Karpas-422 (cell line): ENCODE measurements at places on chromosomes 16 and 17. TPM values are rescaled to one million over a fixed set of nuclear protein-coding genes. Genes with fewer than 3 reads are reported as not detected.

GRCh38 chr16:20851601-20852000, 45.3 kb downstream of the REXO5 start:
- H3K27ac ChIP-seq, result no peak overlapping the region
- H3K4me3 ChIP-seq, result no peak overlapping the region
- no peaks in the 10 kb centered on the region for H3K27me3 ChIP-seq
- no peaks in the 10 kb centered on the region for H3K4me1 ChIP-seq
- H3K36me3 ChIP-seq, result peaks cover 5% of the 10 kb centered on the region; the same call in 1 of the 2 replicates

- H3K4me1 ChIP-seq, result peaks cover 32% of the 10 kb centered on the region
- H3K27ac ChIP-seq, result no peak overlapping the region
- no peak overlapping the region for H3K4me3 ChIP-seq
- no peak for DNase-seq
These were observed 7.0 kb downstream of the PSME3IP1 start for GRCh38 chr16:57178793-57179212.

GRCh38 chr17:13024016-13024415, 6.2 kb upstream of the ELAC2 start:
- H3K27ac ChIP-seq, result no peak overlapping the region
- no peaks in the 10 kb centered on the region for H3K27me3 ChIP-seq
- no peak for DNase-seq
- no peak overlapping the region for H3K4me3 ChIP-seq
- H3K4me1 ChIP-seq, result no peaks in the 10 kb centered on the region

DNA sequence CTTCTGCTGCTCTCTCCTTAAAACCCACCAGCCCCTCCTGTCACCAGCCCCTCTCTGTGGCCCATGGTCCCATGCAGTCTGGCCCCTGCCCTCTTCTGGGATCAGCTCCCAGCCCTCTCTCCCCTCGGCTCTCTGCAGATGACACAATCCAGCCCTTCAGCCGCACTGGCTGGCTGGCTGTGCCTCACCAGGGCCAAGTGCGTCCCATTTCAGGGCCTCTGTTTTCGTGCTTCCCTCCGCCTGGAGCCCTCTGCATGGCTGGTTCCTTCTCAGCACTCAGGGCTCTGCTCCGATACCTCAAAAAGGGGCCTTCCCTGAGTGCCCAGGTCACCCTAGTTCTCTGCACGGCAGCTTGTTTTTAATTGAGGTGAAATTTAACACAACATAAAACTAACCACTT, 124.3 kb downstream of the SOCS1 start:
- no peaks in the 10 kb centered on the region; the same call in 1 of the 2 replicates for H3K4me1 ChIP-seq
- H3K27me3 ChIP-seq, result no peaks in the 10 kb centered on the region
- no peak overlapping the region for H3K4me3 ChIP-seq
- no peak overlapping the region for H3K27ac ChIP-seq

GRCh38 chr16:56910654-56911539, 21.0 kb upstream of the HERPUD1 start:
- no peaks in the 10 kb centered on the region for H3K36me3 ChIP-seq
- H3K4me1 ChIP-seq, result peaks cover 23% of the 10 kb centered on the region
- no peak overlapping the region for H3K4me3 ChIP-seq
- no peak for DNase-seq
- H3K27me3 ChIP-seq, result no peaks in the 10 kb centered on the region
- H3K27ac ChIP-seq, result no peak overlapping the region

GRCh38 chr16:52071101-52071500, 475.8 kb downstream of the TOX3 start:
- H3K27ac ChIP-seq, result no peak overlapping the region
- H3K4me3 ChIP-seq, result no peak overlapping the region
- no peak for DNase-seq

DNA sequence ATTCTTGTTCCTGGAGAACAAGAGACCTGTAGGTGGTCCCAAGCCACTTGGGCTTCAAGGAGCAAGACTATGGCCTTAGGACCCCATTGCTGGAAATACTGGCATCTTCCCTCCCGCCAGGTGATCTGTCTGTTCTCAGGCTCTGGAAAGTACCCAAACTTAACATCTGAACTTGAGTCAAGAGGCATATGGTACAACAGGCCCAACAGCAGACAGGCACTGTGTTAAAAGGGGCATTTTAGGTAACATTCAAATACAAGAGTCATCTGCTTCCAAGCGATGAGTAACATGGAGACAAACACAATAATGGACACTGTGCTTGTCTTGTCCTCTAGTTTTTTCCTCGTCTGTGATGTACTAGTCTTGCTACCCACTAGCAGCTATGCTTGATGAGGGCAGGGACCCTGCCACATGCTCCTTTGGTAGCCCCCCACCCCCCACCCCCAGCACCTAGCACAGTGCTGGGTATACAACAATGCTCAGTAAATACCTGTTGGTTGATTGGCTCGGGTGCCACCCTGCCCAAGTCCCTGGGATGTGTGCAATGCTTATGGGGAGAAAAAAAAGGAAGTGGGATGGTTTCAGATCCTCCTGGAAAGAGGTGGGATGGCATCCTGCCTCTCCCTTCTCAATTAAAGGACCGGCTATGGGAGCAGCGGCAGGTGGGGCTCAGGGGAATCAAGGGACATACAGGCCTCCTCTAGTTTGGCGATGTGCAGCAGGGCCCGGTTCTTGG, 19.4 kb downstream of the CSF3 start:
- peaks cover 6% of the 10 kb centered on the region; the same call in 1 of the 2 replicates for H3K36me3 ChIP-seq
- peaks cover 5% of the 10 kb centered on the region for H3K4me1 ChIP-seq

GRCh38 chr17:39599665-39600231, 8.0 kb downstream of the NEUROD2 start:
- H3K27me3 ChIP-seq, result no peaks in the 10 kb centered on the region
- DNase-seq, result no peak
- peaks cover 22% of the 10 kb centered on the region for H3K4me1 ChIP-seq
- no peak overlapping the region for H3K27ac ChIP-seq

Gene KRT9
- total RNA-seq, result not detected in 2 replicates

DNA sequence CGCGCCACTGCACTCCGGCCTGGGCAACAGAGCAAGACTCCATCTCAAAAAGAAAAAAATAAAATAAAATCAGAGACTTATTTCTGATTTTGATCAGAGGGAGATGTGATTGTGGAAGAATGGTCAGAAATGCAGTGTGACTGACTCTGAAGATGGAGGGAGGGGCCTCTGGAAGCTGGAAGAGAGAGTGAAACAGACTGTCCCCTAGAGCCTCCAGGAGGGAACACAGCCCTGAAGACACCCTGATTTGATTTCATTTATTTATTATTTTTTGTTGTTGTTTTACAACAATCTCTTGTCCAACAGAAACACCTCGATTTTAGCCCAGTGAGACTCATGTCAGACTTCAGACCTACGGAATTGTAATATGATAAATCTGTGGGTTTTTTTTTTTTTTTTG, 26.1 kb downstream of the BCL7C start:
- peak; percentile 60 for DNase-seq
- no peak overlapping the region for H3K27ac ChIP-seq
- no peak overlapping the region for H3K4me3 ChIP-seq
- peaks cover 7% of the 10 kb centered on the region for H3K4me1 ChIP-seq
- H3K27me3 ChIP-seq, result no peaks in the 10 kb centered on the region

Gene SCGB1C2
- not detected in 2 replicates for total RNA-seq

DNA sequence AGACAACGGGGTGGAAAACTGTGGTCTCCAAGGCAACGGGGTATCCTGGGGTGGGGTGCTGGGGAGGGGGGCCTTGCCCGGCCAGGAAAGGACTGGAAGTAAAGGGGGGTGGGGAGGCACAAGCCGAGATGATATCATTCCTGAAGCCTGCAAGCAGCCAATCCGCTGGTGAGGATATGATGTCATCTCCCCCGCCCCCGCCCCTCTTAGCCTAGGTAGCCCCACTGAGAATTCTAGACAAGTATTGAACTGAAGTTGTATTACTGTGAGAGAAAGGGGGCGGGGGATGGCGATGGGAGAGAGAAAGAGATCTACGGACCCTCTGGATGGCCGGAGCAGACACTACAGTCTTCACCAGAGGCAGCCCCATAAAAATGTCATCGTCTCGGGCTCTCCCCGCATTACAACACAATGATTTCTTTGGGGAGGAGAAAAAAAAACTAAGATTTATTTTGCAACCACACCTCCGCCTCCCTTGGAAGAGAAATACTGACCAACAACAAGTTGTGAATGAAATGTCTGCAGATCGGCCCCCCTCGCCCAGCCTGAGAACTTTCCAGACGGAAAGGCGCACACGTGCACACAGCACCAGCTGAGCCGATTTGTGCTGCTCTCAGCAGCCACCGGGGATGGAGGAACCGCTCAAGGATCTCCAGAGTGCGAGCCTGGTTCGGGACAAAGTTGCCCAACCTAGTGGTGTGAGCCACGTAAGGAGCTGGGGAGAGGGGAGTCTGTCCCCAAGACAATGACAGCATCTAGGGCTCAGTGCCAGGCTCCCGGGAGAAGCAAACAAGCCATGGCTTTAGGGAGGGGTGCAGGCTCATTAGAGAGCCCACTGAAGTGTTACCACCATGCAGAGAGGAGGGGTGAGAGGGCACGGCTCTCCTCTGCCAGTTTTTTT, 222.1 kb downstream of the SOX9 start:
- H3K36me3 ChIP-seq, result no peaks in the 10 kb centered on the region
- DNase-seq, result no peak
- no peak overlapping the region for H3K4me3 ChIP-seq
- H3K4me1 ChIP-seq, result peaks cover 27% of the 10 kb centered on the region
- no peaks in the 10 kb centered on the region; the same call in 1 of the 2 replicates for H3K27me3 ChIP-seq

Gene SLFN12L
- not detected in 2 replicates for total RNA-seq

DNA sequence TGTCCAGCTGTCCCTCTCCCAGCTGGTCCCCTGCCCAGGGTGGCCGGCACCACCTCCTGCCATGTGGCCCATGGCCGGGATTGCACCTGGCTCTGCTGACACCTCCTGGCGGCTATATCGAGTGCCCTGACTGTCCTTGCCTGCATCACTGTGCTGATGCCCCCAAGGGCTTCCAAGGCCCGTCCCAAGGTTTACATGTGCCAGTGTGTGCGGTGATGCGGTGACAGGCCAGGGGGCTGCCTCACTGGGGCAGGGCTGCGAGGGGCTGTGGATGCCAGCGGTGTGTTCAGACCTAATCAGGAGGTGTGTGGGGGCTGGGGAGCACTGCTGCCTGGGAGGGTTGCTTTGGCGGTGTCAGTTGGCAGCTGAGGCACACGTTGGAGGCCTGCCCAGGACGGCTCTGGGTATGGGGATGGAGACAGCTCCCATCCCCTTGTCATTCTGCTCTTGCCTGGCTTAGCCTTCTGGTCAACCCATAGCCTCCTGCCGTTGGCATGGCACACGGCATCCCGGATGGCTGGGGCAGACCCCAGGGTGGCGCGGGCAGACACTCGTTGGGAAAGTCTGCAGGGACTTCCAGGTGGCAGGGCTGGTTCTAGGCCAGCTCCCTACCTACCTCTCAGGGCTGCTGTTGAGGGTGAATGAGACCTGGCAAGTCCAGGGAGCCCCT, 5.5 kb downstream of the MAP2K3 start:
- no peak overlapping the region for H3K4me3 ChIP-seq
- peak overlapping the region; percentile 95; the same call in 1 of the 2 replicates for H3K27ac ChIP-seq
- H3K27me3 ChIP-seq, result no peaks in the 10 kb centered on the region

GRCh38 chr17:69651921-69652320, 237.4 kb downstream of the MAP2K6 start:
- no peak overlapping the region for H3K4me3 ChIP-seq
- no peak for DNase-seq
- no peak overlapping the region for H3K27ac ChIP-seq
- no peaks in the 10 kb centered on the region for H3K27me3 ChIP-seq
- peaks cover 3% of the 10 kb centered on the region; the same call in 1 of the 2 replicates for H3K36me3 ChIP-seq
- peaks cover 36% of the 10 kb centered on the region for H3K4me1 ChIP-seq

Gene ZNHIT3
- 34.0 and 72.1 TPM in 2 replicates for total RNA-seq

- H3K36me3 ChIP-seq, result peaks cover 28% of the 10 kb centered on the region
- H3K27ac ChIP-seq, result peak overlapping the region; percentile 100
- peaks cover 99% of the 10 kb centered on the region for H3K4me1 ChIP-seq
- DNase-seq, result no peak
- H3K27me3 ChIP-seq, result no peaks in the 10 kb centered on the region
These were observed 136.2 kb upstream of the RCVRN start for GRCh38 chr17:10041287-10041612.

Gene GCGR
- total RNA-seq, result not detected in 2 replicates

Gene ATF7IP2
- 31.0 and 57.3 TPM in 2 replicates for total RNA-seq

Gene TP53TG3B
- total RNA-seq, result not detected in 2 replicates

GRCh38 chr17:21453144-21453898, 77.2 kb downstream of the KCNJ12 start:
- peaks cover 2% of the 10 kb centered on the region; the same call in 1 of the 2 replicates for H3K27me3 ChIP-seq
- H3K4me3 ChIP-seq, result no peak overlapping the region
- peaks cover 31% of the 10 kb centered on the region for H3K4me1 ChIP-seq
- no peak for DNase-seq
- no peaks in the 10 kb centered on the region for H3K36me3 ChIP-seq
- H3K27ac ChIP-seq, result no peak overlapping the region

Gene EPN3
- total RNA-seq, result not detected in 2 replicates
